Effector CD4-positive, alpha-beta T cell (primary cell): ENCODE measurements at places on chromosomes 3 and 15.

DNA sequence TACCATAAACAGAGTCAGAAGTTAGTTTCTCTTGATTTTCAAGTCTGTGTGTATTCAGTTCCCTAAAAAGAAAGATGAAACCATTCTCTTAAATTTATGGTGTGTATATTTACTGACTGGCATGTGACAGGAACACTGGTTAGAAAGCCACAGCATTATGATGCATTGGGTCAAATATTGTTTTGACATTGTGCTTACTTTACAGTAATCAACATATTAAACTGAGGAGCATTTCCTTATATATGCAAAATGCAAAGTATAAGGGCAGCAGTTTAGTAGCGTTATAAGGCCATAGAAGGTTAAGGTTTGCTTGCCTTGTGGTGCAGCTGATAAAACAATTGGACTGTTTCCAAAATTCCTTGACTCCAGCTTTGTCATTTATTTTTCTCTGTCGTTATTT lies 72.9 kb downstream of the EPHA3 start:
- DNase-seq, result no peak

GRCh38 chr3:30691944-30692343 lies 85.5 kb downstream of the TGFBR2 start:
- DNase-seq, result no peak

DNA sequence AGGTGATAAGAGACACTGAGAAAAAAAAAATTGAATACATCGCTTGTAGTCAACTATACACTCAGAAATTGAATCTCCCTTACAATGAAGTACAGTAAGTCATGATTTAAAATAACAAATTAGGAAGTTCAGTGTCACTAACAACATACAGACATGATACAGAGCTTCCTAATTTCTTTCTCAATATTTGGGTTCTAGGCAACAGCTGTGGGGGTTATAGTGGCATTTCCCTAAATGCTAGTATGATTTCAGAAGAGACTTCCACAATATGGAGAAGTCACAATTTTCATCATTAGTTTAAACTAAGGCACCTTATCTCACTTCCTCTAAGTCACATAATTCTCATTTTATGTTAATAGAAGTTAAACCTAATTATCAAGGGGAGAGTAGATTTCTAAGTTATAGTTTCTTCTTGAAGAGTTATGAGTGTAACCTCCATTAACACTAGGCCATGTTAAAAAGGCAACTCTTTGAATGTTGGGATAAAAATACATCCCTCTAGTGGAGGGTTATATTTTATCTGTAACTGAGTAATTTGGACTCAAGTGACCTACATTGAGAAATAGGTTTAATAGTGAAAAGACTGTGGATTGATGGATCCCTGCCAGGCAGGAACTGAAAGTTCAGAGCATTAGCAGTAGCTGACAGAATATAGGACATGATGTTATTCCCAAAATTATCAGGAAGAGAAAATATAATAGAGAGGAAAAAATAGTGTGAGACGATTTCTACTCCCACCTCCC lies 286.0 kb upstream of the SUCLG2 start:
- DNase-seq, result no peak

DNA sequence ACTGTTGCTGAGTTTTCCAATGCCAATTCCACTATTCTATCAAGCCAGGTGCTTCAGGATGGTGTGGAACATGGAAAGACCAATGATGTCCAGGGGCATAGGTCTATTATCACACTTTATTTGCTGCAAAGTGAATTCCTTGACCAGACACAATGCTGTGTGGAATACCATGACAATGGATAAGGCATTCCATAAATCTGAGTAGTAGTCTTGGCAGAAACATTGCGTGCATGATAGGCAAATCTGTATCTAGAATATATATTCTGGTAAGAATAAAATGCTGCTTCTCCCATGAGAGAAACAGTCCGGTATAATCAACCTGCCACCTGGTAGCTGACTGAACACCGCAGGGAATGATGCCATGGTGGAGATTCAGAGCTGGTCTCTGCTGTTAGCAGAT lies 70.0 kb upstream of the ALDH1A3 start:
- no peak for DNase-seq

GRCh38 chr3:139772539-139773500 lies 95.0 kb upstream of the NMNAT3 start:
- no peak for DNase-seq

DNA sequence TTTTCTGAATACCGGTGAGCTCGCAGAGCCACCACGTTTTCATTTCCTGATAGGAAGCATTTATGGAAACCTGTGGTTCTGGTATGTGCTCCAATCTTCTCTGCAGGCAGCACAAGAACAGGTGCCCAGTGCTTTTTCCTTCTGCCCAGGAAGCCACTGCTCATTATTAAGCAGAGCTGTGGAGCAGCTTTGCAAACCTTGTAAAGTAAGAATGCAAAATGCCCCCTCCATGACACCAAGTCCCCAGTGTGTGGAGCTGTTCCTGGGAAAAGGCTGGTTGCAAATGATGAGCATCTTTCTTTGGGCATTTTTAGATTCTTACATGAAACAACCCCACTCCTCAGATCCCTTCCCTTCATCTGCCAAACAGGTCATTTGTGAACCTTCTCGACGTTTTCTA lies 65.7 kb upstream of the MRPL3 start:
- no peak for DNase-seq

DNA sequence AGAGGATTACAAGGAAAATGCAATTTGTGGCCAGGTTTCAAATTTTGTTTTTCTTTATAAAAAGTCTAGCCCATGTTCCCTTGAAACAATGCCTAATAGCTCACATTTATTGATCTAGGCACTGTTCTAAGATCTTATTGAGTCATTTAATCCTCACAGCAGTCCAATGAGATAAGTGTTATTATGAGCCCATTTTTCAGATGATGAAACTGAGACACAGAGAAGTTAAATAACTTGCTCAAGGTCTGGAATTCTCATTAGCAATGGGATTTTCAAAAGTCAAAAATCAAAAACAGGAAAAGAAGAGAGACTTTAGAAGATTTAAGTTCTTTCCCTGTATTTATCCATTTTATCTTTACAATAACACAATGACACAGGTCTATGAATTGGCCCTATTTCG lies 90.0 kb upstream of the COL6A5 start:
- DNase-seq, result no peak

- no peak for DNase-seq
These were observed 323.1 kb upstream of the CBLB start for GRCh38 chr3:106191913-106192312.

DNA sequence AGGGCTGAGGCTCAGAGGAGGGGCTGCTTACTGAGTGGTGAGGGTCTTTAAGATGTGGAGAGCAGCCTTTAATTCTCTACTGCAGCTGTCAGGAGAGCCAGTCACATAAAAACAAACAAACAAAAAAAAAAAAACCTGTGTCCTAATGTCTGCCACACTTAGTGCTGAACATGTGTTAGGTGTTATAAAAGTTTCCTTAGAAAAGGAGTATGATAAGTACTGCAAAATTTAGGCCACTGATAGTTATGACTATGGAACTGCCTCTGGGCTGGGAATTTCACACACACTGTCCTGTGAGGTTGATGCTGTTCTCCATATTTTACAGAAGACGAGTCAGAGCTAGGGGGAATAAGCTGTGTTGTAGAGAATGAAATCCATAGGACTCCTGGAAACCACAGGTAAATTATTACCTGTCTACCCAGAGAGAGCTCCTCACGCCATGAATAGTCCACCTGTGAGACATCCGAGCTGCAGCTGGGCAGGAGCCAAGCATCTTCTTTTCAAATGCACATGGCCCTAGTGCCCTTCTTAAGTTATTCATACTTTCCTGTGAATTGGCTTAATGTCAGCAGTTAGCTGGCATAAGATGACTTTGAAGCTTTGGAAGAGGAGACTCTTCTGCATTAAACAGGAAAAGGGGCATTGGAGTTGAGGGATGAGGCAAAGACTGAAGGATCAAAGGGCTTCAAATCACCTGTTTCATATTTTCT lies 34.5 kb upstream of the SKOR1 start:
- no peak for DNase-seq

DNA sequence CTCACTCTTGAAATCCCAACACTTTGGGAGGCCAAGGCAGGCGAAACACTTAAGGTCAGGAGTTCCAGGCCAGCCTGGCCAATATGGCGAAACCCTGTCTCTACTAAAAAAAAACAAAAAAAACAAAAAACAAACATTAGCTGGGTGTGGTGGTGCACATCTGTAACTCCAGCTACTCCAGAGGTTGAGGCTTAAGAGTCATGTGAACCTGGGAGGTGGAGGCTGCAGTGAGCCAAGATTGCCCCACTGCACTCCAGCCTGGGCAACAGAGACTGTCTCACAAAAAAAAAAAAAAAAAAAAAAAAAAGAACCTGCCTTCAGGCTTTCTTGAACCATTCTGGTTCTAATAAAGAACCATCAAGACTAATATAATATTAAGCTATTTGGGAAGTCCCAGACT lies 16.5 kb downstream of the ARPP19 start:
- no peak for DNase-seq

- DNase-seq, result no peak
These were observed 15.7 kb downstream of the LYZL4 start for GRCh38 chr3:42394579-42395288.

- DNase-seq, result no peak
These were observed 17.8 kb downstream of the GCSAM start for GRCh38 chr3:112115161-112115739.

GRCh38 chr3:39972508-39972907 lies 163.1 kb downstream of the MYRIP start:
- no peak for DNase-seq

DNA sequence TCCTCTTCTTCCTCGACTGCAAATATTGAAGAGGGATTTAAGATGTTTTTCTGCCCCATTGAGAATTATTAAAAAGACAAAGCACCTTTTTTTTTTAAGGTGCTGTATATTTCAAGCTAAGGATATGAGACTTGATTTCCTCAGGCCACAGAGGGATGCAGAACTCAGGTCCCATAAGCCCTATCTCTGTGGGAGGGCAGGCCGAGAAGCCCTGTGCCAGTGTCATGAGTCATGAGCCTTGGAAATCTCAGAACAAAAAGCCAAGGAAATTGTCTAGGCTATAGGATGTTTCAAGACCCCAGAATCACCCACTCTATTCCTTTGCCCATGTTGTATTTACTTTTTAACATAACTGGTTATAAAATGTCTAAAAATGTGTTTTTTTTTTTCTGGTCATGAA lies 7.3 kb downstream of the ESYT3 start:
- no peak for DNase-seq

- no peak for DNase-seq
These were observed 43.8 kb upstream of the ADAMTSL3 start for GRCh38 chr15:83610132-83610531.

DNA sequence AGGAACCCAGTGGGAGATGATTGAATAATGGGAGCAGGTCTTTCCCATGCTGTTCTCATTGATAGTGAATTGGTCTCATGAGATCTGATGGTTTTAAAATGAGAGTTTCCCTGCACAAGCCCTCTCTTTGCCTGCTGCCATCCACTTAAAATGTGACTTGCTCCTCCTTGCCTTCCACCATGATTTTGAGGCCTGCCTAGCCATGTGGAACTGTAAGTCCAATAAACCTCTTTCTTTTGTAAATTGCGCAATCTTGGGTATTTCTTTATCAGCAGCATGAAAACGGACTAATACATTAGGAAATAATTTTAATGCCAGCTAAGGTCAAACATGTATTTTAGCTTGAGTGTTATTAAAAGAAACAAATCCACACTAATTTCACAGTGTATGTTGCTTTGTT lies 517.6 kb upstream of the ALCAM start:
- DNase-seq, result no peak

DNA sequence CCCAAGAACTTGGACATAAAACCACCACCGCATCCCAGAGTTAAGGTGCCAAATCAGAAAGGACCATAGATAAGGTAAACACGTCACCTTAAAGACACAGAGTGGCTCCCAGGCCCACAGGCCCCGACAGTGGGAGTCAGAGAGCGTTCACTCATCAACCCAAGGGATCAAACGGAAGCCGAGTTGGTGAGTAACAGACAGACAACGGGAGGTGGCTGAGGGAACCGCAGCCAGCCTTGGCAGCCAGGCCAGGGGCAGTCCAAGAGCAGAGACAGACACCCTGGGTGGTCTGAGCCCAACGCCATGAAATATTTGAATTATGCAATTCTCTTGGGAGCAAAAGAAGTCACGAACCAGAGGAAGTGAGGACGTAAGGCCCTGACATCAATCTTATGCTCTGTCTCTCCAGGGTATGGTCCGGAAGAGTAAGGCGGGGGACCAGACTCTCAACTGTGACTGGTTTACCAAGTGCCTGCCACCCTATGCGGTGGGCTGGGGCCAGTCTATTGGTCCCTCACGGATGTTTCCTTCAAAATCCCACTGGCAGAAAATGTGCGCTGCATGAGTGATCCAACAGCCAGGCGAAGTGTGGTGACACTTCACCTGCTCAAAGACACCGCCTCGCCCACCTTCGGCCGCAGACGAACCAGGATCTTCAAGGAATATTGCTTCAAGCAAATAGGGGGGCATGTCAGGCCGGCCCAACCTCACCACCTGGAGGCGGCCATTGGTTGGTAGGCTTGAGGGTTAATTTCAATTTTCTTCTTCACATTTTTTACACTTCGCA lies 34.3 kb downstream of the TMEM44 start:
- DNase-seq, result no peak

DNA sequence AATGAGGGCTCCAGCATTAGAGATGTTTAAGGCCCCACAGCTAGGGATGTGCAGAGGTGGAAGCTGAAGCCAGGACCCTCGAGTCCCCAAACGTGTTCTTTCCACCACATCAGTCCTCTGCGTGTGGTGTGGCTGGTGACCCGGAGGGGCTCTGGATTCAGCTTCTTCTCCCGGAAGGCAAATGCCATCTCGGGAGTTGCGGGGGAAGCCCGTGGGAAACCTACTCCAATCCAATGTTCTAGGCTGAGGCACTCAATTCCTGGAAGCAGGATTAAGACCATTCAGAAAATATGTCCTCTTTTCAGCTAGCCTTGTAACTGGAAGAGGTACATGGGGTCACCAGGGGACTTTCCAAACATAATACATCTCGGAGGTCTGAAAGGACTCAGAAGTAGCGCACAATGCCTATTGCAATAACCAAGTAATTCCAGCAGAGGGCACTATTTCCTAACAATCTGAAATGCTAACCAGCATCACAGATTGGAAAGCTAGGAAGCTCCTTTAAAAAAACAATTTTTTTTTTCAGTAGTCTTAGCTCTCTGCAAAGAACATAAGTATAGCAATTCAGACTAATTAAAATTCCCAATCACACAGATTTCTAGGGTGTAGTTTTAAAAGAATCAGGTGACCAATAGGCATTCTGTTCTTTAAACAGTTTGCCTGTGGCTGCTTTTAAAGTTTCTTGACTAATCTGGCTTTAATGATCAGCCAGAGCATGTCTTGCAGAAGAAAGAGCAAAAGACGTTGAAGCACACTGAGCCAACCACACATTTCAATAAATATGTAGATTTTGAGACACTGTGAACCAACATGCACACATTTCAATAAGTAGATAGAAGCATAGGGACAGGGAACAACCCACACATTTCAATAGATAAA lies 36.1 kb downstream of the BNC1 start:
- no peak for DNase-seq

DNA sequence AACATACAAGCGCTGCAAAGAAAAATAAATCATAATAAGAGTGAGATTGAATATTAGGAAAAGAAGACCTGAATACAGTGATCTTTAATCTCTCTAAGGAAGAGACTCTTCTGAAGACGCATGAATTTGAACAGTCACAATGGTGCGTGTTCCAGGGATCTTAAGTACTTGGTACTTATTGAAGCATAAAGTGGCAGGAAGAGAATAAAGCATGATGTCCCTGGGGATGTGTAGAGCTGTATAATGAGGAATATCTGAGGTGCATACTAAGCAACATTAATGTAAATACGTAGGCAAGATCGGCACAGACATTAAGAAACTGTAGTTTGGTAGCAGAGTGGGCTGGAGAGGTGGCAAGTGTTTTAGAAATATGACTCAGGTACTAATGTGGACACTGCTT lies 246.2 kb upstream of the MCTP2 start:
- no peak for DNase-seq
